ENCODE measurements at places on chromosomes 6 and 20. TPM values are rescaled to one million over a fixed set of nuclear protein-coding genes. Genes with fewer than 3 reads are reported as not detected.

The CRISP2 gene
- not detected for total RNA-seq

The GPR6 gene
- total RNA-seq = not detected

The SCRT2 gene
- not detected for total RNA-seq

The BNIP5 gene
- not detected for total RNA-seq

The C6orf62 gene
- total RNA-seq = 141 TPM

The DEF6 gene
- 0.87 TPM for total RNA-seq

The ID4 gene
- 15.8 TPM for total RNA-seq

The ID1 gene
- 36.1 TPM for total RNA-seq

The CST7 gene
- 0.37 TPM for total RNA-seq

The LAMP5 gene
- under 0.01 TPM for total RNA-seq

The FAM229B gene
- 23.1 TPM for total RNA-seq

The TRAPPC3L gene
- not detected for total RNA-seq

The CST9 gene
- total RNA-seq = not detected

The MYH7B gene
- total RNA-seq = 0.33 TPM

The EYS gene
- not detected for total RNA-seq

The F13A1 gene
- under 0.01 TPM for total RNA-seq

The CST1 gene
- total RNA-seq = 6.9 TPM

The PXMP4 gene
- total RNA-seq = 5.1 TPM

The NKX2-2 gene
- total RNA-seq = not detected

The GRM1 gene
- not detected for total RNA-seq

The MCCD1 gene
- total RNA-seq = not detected

The C20orf173 gene
- not detected for total RNA-seq

The GJA1 gene
- total RNA-seq = 355 TPM

The FILIP1 gene
- 0.62 TPM for total RNA-seq

The SOBP gene
- total RNA-seq = 15.4 TPM

The VAPB gene
- total RNA-seq = 14.0 TPM

The PNPLA1 gene
- not detected for total RNA-seq

The PRL gene
- not detected for total RNA-seq

The TPBG gene
- total RNA-seq = 93.1 TPM

The ULBP3 gene
- 9.9 TPM for total RNA-seq

The CGA gene
- not detected for total RNA-seq

The FAM162B gene
- 14.1 TPM for total RNA-seq

The ANGPT4 gene
- total RNA-seq = not detected

The TRIM15 gene
- not detected for total RNA-seq

The GATA5 gene
- total RNA-seq = 0.50 TPM

The OSER1 gene
- 67.6 TPM for total RNA-seq

The BRPF3 gene
- 20.9 TPM for total RNA-seq

The LST1 gene
- not detected for total RNA-seq

The ALDH8A1 gene
- not detected for total RNA-seq

The DHX35 gene
- total RNA-seq = 15.2 TPM

The WDR27 gene
- 27.1 TPM for total RNA-seq
